ENCODE measurements at places on chromosomes 16 and 17.

GRCh38 chr17:44297975-44298374 lies 10.4 kb upstream of the RUNDC3A start:
- no peak for DNase-seq

GRCh38 chr16:86879268-86879667 lies 300.9 kb downstream of the FOXL1 start:
- DNase-seq: no peak

- DNase-seq: no peak
Observed at GRCh38 chr16:58824201-58824600, 90.1 kb upstream of the GOT2 start.

- DNase-seq: no peak
Observed at GRCh38 chr17:28967221-28968135, 16.2 kb upstream of the PHF12 start.

GRCh38 chr17:57090560-57091185 lies 5.6 kb downstream of the AKAP1 start:
- DNase-seq: no peak

GRCh38 chr17:30379303-30379902 lies 676 bp downstream of the CPD start:
- no peak for DNase-seq

Data from NCI-H1105 treated with DMSO at 0.1 percent for 48 hours (cell line).